Cerebellar cortex (tissue), 1 donor: ENCODE measurements at places on chromosomes 2 and 18.

- DNase-seq = no peak
These were observed 20.1 kb upstream of the MREG start for GRCh38 chr2:216033403-216033802.

DNA sequence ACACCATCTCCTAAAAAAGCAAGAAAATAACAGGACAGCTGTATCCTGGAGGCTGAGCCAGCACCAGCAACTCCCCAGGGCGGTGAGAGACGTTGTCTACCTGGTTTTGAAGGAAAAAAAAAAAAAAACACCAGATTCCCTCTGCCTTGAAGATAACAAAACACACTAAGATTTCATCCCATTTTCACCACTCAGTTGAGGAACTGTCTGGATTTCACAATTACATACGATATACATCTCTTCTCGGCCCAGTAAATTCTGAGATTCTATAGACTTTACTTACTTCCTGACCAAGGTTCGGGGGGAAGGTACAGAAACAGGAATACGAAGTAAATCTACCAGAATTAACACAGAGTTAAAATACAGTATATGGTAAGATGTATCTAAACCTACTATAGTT lies 8.5 kb downstream of the ZNF516 start:
- no peak for DNase-seq

- DNase-seq = no peak
These were observed 144.4 kb upstream of the TWIST2 start for GRCh38 chr2:238703436-238703835.

GRCh38 chr2:234025466-234025865 lies 25.0 kb upstream of the SPP2 start:
- no peak for DNase-seq

- DNase-seq = no peak
These were observed 46.4 kb downstream of the INSIG2 start for GRCh38 chr2:118134650-118135049.

GRCh38 chr18:24465486-24465885 lies 5.0 kb downstream of the HRH4 start:
- no peak for DNase-seq

- DNase-seq = peak; percentile 3
These were observed 112.5 kb upstream of the GLI2 start for GRCh38 chr2:120622886-120623753.

- DNase-seq = no peak
These were observed 21.6 kb downstream of the SIGLEC15 start for GRCh38 chr18:45847119-45847518.

- DNase-seq = no peak
These were observed 81.7 kb downstream of the COL4A4 start for GRCh38 chr2:227082286-227082685.

- no peak for DNase-seq
These were observed 47.5 kb downstream of the ADCY3 start for GRCh38 chr2:24872344-24873115.

DNA sequence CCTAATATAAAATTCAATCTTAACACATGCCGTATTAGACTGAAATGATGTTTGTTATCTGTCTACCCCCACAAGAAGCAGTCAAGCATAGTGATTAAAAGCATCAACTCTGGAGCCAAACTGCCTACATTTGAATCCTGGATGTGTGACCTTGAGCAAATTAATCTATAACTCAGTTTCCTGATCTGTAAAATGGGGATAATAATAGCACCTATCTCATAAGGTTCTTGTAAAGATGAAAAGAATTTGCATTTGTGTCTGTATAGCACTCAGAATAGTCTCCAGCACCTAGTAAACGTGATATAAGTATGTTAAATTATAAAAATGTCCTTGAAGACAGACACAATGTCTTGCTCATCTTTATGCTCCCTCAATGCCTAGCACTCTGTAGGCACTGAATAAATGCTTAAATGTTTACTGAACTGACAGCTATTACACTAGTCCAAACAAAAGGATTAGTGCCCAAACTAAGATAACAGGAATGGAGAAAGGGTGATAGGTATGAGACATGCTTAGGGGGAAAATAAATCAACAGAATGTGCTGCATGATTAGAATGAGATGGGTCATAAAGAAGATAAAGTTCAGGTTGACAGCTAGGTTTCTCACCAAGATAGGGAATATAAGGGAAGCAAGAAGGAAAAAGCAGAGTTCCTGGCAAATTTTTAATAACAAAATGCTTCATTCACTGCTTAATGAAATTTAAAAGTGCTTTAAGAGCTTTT lies 180.6 kb downstream of the ATAD2B start:
- no peak for DNase-seq

GRCh38 chr2:177037569-177037968 lies 175.0 kb upstream of the HNRNPA3 start:
- DNase-seq = no peak

DNA sequence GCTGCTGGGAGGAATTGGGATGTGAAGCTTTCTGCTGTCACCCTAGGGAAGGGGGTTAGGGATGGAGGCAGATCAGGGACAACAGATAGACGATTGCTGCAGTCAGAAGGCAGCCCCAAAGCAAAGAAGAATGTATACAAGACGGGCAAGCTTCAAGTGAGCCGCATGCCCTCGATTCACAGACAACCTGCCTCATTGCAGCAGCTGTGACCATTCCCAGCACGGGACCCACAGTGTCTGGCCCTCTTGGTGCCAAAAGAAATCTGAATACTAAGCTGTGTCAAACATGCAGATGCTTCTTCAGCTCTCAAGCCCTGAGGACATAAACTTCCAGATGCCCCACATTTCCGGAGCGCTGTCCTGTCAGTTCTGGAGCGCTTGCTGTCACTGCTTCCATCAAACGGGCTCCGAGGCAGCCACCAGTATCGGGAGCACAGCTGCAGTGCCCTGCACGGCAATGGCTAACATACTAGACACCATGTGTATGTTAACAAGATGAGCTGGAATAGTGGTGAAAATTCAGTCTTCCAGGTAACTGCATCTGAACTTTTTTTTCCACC lies 33.8 kb downstream of the PRELID3A start:
- no peak for DNase-seq

DNA sequence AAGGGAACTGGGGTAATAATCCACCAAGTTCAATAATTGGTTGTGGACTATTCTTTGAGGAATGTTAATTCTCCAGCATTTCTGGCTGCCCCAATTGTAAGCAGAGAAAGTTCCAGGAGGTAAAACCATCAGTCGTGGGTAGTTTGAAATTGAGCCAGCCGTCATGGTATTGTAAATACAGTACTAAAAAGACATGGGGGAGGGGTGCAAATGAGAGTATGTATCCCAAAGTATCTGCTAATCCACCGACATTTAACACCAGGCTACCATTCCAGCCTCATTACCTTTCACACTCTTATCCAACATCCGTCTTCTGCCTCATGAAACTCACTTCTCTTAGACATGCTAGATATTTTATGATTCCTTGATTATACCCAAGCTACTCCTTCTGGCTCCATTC lies 507.9 kb downstream of the ERBB4 start:
- DNase-seq = no peak

GRCh38 chr18:22378672-22379282 lies 38.9 kb downstream of the CTAGE1 start:
- no peak for DNase-seq
